Kidney epithelial cell (primary cell): ENCODE measurements at places on chromosomes 16 and 17. TPM values are rescaled to one million over a fixed set of nuclear protein-coding genes. Genes with fewer than 3 reads are reported as not detected.

DNA sequence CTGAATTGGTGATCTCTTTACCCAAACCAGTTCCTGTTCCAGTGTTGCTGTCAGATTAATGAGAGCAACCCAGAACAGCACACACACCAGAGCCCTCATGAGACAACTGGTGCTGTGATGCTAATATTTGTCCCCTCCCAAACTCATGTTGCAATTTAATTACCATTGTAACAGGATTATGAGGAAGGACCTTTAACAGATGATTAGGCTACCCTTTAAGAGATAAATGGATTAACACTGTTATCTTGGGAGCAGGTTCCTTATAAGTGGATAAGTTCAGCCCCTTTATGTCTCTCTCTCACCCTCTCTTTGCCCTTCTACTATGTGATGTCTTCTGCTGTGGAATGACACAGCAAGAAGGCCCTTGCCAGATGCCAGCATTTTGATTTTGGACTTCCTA lies 1.1 kb upstream of the CCDC182 start:
- DNase-seq, result no peak

DNA sequence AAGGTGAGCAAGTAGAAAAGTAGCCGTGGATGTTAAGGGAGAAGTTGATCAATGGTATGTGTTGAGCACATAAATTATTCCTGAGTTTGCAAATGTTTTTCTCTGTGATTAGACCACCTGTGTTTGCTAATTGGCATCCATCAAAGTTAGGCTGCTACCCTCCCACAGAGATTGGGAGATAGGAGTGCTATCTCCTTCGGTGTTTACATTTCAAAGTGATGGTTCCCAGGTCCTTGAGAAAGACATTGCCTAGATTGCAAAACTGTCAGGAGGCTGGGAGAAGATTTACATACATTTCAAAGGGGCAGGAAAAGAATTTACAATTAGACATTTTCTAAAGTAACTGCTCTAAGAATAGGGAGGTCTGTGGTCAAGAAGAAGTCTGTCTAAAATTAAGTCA lies 54.3 kb upstream of the CNTNAP4 start:
- DNase-seq, result no peak

DNA sequence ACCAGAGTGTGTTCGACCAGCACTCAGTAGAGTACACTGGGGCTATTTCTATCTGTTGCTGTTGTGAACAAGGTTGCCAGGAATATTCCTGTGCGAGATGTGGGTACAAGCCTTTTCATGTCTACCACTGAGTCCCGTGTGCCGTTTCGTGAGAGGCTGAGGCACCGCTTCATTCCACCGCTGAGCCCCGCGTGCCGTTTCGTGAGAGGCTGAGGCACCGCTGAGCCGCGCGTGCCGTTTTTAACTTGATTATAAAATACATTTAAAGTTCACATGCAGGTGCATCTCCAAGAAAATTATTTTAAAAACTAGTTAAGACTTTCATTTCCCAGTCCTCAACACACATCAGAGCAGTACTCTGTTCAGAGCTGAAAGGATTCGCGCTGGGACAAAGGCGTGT lies 78.7 kb upstream of the ZNF750 start:
- no peak for DNase-seq

DNA sequence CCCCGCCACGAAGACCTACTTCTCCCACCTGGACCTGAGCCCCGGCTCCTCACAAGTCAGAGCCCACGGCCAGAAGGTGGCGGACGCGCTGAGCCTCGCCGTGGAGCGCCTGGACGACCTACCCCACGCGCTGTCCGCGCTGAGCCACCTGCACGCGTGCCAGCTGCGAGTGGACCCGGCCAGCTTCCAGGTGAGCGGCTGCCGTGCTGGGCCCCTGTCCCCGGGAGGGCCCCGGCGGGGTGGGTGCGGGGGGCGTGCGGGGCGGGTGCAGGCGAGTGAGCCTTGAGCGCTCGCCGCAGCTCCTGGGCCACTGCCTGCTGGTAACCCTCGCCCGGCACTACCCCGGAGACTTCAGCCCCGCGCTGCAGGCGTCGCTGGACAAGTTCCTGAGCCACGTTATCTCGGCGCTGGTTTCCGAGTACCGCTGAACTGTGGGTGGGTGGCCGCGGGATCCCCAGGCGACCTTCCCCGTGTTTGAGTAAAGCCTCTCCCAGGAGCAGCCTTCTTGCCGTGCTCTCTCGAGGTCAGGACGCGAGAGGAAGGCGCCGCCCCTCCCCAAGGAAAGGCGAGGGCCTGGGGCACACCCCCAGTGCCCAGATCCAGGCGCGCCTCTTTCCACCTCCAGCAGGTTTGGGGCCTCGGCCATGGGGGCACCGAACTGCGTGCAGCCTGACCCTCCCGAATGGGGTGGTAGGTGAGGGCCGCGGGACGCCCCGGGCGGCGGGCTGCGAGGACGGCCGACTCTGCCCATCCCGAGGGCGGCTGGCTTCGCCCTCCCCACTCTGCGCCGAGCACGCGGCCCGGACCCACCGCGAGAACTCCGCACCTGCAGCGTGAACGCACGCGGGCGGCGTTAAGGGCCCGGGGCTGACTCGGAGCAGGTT lies 664 bp downstream of the HBQ1 start:
- DNase-seq, result no peak

DNA sequence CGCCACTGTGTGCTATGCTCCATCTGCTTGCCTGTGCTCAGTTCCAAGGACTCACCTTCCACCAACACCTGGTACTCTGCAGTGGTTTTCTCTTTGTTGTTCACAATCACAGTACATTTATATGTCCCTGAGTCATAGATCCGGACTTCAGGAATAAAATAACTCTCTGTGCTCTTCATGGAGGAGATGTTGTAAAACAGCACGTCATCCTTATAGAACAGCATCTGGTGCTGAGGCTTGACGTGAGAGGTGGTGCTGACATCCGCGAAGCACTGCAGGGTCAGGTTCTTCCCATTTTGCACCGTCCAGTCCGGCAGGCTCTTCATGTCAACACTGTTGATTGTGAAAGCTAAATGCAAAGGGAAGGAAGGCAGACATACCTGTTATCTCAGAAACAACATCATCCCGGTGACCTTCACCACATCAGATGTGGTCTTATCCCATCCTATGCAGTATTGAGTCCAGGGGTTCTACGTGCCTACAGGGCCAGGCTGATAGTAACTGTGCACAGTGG lies 12.8 kb downstream of the PECAM1 start:
- no peak for DNase-seq

DNA sequence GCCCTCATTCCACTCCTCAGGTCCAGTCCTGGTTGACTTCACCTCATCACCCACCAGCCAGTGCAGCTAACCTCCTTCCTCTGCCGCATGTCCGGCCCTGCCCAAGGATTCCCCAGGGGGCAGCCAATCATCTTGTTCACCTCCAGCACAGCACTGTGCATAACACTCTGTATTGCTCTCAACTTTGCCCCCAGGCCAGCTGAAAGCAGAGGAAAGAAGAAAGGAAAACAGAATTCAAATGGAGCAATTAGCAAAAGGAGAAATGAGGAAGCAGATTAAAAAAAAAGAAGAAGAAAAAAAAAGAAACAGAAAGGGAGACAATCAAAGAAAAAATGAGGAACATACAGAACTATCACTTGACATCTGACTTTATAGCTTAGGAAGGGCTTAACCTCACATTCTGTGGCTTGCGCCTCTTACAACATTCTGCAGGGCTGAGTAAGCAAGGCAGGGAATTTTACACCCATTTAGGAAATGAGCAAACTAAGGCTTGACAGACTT lies 26.1 kb downstream of the GAS7 start:
- no peak for DNase-seq

- no peak for DNase-seq
Measured at GRCh38 chr17:62984801-62985200, 18.8 kb downstream of the TANC2 start.

- no peak for DNase-seq
Measured at GRCh38 chr16:9823510-9823909, 358.7 kb downstream of the GRIN2A start.

DNA sequence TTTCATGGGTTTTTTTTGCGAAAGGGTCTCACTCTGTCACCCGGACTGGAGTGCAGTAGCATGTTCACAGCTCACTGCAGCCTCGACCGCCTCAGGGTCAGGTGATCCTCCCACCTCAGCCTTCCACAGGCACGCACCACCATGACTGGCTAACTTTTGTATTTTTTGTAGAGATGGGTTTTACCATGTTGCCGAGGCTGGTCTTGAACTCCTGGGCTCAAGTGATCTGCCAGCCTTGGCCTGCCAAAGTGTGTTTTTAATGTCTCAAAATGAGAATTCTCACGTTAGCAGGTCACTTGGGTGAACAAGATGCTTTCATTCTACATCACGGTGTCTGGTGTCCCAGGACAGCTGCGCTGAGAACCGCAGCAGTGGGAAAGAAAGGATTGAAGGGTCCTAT lies 3.2 kb downstream of the FBXO31 start:
- DNase-seq, result no peak

DNA sequence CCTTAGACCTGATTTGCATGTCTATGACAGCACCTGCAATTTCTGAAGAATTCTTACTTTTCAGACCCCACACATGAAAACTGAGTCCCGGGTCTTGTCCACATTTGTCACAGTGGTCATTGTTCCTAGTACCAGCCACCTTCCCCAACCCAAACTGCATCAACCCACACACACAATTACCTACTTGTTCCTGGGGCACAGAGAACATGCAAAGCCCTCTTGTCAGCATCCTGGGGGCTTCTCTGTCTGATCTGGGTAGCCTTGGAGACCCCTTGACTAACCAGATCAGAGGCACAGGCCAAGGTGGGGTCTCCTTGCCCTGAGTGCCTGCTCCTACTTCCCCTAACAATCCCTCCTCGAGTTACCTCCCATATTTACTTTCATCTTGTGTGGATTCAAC lies 36.7 kb upstream of the PIK3R6 start:
- DNase-seq, result no peak

- no peak for DNase-seq
Measured at GRCh38 chr17:41223821-41224220, 2.6 kb upstream of the KRTAP9-2 start.

- DNase-seq, result no peak
Measured at GRCh38 chr17:46199379-46199778, 6.2 kb upstream of the KANSL1 start.

GRCh38 chr17:15424521-15424920 lies 42.9 kb downstream of the CDRT4 start:
- DNase-seq, result no peak

- DNase-seq, result no peak
Measured at GRCh38 chr16:11493531-11493929, 93.2 kb downstream of the LITAF start.

DNA sequence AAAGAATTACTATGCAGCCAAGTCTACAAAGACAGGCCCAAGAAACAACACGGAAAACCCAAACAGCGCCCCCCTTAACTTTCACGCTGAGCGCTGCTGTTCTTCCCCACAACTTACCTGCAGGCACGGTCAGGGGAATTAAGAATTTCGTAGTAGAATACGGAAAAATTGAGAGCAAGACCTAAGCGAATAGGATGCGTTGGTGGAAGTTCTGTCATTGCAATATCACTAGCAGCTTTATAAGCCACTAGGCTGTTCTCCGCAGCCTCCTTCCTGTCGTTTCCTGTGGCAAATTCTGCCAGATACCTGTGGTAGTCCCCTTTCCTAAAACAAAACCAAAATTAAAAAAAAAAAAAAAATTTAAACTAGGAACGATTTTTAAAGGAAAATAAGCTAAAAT lies 39.0 kb downstream of the YWHAE start:
- no peak for DNase-seq

DNA sequence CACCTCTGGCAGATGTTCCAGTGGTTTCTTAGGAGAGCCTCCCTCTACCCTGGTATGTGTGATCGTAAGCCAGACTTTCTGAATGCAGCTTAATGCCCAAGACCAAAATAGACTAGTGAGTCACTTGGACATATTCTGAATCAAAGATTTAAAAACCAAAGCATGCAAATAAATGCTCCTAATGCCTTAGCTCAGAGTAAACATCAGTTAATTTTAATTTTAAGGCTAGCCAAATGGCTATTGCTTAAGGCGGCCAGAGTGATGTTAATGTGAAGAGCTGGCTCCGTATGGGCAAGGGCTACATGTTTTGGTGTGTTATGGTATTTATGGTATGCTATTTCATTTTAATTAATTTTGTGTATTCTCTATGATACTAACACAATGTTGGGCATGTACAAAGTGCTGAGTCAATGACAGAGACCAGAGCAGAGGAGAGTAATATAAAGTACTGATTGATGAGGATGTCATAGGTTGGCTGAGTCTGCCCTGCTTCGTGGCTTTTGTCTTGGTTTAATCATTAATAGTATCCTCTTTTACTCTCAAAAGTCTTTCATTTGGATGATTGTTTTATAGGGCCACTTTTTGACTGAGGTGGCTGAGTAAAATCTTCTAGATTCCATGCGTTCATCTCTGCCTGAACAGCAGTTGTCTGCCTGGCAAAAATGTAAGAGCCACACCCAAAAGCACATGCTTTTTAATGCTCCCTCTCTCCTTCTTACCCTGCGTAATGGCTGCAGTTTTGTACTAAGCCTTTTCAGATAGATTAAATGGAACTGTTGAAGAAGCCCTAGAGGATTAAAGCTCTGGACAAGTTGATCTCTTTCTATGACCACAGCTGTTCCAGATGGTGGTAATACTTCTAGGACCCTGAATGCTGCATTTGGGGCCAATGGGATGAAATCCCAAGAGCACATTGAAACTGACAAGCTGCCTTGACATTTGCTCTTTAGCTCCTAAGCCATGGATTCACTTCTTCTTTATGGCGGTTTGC lies 59.6 kb downstream of the MAP2K6 start:
- DNase-seq, result no peak

DNA sequence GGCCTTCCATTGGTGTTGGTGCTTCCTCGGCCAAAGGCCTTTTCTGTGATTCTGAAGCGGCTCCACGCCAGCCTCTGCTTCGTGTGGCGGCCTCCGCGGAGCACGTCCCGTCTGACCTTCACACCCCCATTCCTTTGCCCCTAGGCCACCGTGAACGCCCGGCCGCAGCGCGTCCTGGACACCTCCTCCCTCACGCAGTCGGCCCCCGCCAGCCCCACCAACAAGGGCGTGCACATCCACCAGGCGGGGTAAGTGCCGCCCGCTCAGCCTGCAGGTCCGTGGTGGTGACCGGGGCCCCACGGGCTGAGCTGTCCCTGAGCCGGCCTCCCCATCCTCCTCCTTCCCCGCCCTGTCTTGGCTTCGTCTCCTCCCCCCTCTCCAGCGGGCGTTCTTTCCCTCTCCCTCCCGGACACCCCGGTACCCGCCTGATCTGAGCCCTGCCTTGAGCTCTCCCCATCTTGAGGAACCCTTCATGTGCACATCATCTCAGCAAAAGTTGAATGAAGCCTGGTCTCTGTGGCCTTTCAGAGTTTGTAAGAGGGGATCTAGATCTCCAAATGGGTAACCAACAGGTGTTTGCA lies 69.0 kb upstream of the CHMP6 start:
- no peak for DNase-seq

DNA sequence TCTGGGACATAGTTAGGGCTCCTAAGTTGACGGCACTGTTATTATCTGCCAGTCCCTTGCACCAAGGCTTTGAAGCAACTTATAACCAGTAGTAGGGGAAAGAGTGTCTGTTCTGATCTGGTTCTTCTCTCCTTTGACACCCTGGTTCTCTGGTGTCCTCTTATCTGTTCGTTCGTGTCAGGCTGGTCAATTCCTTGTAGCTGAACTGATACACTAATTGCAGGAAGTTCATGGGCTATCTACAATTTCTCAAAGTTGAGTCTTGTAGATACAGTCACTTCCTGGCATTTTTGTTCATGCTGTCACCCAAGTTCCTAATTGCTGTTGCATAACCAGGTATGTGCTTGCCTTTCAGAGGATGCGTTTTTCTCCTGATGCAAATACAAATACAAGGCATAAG lies 17.3 kb upstream of the MYO1D start:
- DNase-seq, result no peak

Gene SLX1A
- total RNA-seq, result 35.0 and 45.4 TPM in 2 replicates

Gene NUBP2
- total RNA-seq, result 145 and 187 TPM in 2 replicates

Gene MYLK3
- 0.68 TPM in 1 of 2 replicates, not detected in the other for total RNA-seq

Gene ATP2A1
- 0.17 and 0.48 TPM in 2 replicates for total RNA-seq

Gene KCNJ2
- total RNA-seq, result 0.79 and 0.82 TPM in 2 replicates

Gene SLC16A11
- total RNA-seq, result not detected in 2 replicates

Gene PPP1R27
- total RNA-seq, result 0.38 TPM in 1 of 2 replicates, not detected in the other

Gene PPL
- total RNA-seq, result 25.5 and 26.5 TPM in 2 replicates
